ENCODE measurements at places on chromosomes 12 and 14.

- no peak for DNase-seq
Measured at GRCh38 chr12:57781244-57781643, 1.3 kb upstream of the TSFM start.

GRCh38 chr14:21074398-21075272 is 4.5 kb downstream of the ARHGEF40 start:
- DNase-seq: no peak

DNA sequence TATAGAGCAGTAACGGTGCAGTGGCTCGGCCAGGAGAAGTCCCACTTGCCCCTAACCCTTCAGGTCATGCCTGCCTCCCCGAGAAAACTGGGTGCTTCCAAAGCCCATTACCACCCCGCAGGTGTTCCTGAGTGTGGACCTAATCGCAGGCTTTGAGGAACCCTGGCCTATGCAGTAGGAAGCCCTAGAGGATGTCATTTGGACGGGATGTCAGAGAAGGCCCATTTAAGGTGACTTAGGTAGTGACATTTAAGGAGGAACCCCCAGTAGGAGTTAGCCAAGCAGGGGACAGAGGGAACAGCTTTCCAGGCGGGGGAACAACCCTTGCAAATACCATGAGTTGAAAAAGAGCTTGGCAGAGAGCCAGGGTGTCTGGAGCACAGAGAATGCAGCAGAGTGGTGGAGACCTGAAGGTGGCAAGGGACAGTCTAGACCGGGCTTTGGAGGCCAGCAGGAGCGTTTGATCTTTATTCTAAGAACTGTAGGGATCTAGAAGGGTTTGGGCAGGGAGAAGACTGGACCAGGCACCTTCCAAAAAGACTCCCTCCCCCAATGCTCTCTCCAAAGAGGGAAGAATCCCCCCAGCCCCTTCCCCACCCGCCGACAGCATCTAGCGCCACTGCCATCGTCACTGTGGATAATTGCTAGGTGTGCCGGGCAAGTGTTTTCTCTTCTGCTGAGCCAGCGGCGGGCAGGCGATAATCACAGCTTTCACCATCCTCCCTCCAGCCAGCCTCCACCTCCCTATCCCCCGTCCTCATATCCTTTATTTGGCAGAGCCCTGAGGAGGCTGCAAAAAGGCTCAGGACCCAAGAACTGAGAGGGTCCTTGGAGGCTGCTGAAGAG is 33.3 kb upstream of the BEGAIN start:
- DNase-seq: no peak

DNA sequence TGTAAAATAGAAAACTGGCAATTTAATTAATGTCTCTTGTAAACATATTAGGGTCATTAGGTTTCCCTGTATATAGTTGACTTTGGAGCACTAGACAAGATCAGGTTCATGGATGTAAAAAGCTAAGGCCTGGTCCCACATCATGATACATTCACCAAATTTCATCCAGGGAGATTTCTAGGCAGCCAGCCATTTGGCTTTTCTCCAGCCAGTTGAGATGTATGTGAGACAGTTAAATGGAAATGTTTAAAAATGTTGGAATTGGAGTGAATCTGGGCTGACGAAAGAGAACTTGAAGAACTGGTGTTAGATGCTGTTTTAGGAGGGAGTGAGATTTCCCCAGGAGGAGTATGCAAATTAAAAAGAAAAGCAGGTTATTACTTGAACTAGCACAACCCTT is 41.8 kb upstream of the CLEC14A start:
- no peak for DNase-seq

DNA sequence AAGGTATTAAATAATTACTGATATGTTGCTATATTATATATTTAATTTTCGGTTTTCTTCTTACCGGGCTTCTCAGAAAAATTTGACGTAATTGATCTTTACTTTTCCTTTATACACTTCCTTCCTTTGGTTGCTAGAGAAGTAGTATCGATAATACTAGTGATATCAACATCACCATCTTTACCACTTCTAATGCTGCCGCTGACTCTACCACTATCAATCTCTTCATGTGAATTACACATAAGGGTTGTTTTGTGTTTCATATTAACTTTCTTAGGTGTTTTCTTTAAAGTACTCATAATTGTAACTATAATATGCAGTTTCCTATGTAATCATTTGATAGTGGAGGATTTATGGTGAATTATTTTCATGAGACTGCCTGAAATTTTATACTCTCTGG is 30.9 kb upstream of the KLRF1 start:
- no peak for DNase-seq

DNA sequence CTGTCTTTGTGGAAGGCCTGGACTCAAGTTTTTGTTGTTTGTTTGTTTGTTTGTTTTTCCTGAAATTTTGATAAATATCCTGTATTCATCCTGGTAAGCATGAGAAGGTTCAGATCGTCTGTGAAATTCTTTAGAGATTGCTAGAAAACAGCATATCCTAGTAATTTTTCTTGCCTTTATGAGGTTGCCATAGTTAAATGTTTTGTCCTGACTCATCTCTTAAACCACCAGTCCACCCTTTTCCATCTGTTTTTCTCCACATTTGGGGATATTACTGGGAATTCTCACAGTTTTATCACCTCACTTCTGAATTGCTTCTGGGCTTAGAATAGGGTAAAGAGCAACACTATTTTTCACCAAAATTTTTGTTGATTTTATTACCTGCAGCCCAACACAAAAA is 248.3 kb downstream of the FBXL14 start:
- DNase-seq: peak; percentile 61

- no peak for DNase-seq
Measured at GRCh38 chr12:101563212-101563611, 31.6 kb upstream of the MYBPC1 start.

DNA sequence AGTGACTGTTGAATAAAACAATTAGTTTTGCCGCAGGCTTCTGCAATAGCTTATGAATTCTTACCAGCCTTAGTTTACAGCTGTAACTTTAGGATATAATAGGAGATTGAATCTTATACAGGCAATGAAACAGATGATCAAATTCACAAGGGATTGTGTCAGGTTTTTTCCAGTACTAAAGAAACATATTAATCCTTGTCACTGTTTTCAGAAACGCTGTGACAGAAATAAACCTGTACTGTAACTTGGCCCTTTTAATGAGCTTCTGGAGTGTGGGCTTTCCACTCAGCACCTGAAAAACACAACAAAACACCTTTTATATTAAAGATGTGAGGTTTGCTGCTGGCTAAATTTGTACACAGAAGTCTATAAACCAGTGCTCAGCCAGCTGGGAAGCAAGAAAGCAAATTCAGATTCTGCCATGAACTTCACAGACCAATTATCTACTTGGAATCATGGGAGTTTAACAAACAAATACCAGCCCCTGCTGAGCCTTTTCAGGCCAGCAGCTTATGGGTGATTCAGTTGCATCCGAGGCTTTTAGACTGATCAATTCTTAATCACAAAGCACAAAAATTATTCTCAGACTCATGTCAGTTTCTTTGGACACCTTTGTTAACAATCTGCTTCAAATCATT is 109.5 kb downstream of the FOXG1 start:
- DNase-seq: no peak

GRCh38 chr12:92098594-92099380 is 46.9 kb downstream of the BTG1 start:
- no peak for DNase-seq

GRCh38 chr14:31484754-31485153 is 3.1 kb downstream of the GPR33 start:
- no peak for DNase-seq

DNA sequence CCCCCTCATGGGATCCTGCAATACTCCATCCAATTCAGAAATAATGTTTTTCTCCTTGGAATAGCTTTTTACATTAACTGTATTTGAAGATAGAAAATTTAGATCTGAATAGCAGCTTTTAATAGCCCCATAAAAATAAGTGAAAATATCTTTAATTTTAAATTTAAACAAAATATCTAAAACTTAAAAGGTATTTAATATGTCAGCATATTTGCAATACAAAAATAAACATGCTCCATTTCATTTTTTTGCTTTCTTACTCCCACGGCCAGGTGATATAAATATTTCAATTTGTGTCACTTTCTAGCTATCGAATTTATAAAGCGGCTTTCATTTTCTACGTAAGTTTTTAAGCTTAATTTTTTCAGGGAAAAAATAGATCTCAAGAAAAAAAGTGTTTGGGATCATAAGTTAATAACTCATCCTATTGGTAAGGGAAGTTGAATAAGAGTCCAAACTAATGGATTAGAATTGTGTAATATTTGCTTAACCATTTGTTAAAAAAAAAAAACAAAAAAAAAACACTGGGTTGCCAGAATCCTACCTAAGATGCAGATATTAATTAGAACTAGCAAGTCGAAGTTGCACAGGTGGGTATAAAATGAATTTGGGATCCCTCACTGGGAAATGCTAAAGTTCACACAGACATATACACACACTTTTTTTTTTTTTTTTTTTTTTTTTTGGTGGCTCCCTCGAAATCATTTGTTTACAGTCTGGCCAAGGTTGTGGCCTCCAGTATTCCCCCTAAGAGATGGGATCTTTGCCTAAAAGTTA is 47.6 kb downstream of the PPP2R5C start:
- no peak for DNase-seq

GRCh38 chr12:41344776-41345470 is 156.8 kb downstream of the PDZRN4 start:
- DNase-seq: no peak

DNA sequence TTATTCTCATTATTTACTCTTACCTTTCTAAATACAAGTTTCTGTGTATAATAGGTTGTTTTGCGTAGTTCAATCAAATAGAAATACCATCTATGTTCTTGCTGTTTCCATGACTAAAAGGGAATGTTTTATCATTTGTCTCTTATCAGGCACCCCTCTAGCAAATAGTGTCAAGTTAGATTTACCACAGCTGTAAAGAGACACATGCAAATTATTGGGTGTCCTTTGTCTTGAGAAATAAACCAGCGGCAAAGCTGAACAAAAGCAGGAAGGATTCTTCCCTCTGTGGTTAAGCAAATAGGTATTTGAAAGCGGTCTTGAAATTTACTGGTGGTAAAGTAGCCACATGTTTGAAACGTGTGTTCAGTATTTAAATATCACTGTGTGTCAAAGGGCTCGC is 405.9 kb downstream of the TMTC2 start:
- DNase-seq: no peak

- DNase-seq: peak; percentile 60
Measured at GRCh38 chr12:68310370-68310769, 21.8 kb downstream of the MDM1 start.

DNA sequence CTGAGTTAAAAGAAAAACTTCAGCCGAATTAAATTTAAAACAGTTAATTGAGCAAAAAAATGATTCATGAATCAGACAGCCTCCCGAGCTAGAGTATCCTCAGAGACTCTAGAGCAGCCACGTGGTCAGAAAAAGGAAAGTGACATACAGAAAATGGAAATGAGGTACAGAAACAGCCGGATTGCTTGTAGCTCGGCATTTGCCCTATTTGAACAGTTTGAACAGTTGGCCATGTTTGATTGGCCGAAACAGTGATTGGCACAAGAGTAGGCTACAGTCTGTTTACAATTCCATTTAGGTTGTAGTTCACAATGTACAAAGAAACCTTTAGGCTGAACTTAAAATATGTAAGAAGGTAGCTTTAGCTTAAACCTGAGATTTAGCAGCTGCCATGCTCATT is 12.9 kb upstream of the OXA1L start:
- DNase-seq: no peak

DNA sequence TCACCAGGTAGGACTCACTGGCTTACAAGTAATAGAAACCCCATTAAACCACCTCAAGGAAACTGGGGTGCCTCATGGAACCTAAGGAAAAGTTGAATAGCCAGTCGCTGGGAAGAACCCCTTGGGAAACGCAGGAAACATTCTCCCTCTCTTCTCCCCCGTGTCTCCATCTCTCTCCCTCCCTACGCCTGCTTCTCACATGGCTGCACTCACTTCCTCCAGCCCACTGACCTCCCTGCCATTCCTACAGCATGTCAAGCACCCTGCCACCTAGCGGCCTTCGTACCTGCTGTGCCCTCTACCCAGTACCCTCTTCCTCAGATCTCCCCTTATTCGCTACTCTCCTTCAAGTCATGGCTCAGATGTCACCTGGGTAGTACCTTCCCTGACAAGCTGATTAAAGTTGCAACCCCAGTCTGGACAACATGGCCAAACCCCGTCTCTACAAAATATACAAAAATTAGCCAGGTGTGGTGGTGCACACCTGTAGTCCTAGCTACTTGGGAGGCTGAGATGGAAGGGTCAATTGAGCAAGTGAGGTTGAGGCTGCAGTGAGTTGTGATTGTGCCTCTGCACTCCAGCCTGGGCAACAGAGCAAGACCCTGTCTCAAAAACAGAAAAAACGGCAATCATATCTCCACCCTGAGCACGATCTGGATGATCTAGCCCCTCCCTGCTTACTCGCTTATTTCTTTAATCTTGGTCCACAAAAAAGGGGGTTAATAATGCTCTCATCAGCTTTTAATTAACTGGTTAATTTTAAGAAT is 6.4 kb upstream of the DTX1 start:
- no peak for DNase-seq

DNA sequence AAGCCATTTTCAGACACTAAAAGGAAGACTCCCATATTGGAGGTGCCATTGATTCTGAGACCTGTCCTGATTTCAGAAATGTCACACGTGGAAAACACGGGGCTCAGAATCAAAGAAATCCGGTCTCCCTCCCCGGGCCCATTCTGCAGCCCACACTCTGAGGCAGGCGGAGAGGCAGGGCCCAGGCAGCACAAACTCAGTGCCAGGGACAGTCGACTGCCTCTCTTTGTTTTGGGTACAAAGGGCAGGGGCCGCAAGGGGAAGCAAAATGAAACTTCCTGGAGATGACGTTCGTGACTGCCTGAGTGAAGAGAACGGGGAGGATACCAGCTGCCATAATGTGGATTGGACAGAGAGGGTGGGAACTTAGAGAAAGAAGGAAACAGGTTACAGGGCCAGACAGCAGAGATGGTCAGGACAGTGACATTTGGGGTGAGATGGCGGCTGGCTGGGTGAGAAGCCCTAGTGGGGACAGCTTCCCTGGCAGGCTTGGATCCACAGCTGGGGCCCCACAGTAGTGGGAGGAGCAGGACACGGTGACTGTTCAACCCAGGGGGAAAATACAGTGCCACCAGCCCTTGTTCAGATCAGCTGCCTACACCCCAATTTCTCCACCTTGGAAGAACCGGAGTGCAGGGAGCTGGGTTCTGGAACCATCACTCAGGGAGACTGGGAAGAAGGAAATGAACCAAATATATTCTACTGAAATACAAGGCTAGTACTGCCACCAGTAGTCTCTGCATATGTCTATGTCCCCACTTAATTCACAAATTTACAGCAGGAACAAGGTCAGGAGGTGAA is 8.1 kb downstream of the GAPDH start:
- no peak for DNase-seq

DNA sequence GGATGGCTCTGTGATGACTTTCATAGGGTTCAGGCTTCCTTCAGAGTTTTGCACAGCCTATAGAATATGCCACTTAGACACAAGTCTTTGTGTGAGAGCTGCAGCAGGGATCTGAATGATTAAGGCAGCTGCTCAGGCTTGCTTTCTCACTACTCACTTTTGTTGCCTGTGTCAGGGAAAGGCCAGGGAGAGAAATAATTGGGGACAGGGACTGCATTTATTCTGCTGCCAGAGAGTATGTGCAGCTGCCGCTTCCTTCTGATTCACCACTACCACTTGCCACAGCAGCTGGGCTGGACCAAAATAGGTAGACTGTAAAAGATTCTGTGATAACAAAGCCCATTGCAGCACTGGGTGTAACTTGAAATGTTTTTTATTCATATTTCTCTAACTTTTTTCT is 49.7 kb downstream of the TRMT5 start:
- DNase-seq: no peak

GRCh38 chr14:52244328-52244727 is 23.2 kb upstream of the PTGDR start:
- no peak for DNase-seq

Measured in AG09309 (cell line).